ENCODE measurements at places on chromosomes 13 and 19.

DNA sequence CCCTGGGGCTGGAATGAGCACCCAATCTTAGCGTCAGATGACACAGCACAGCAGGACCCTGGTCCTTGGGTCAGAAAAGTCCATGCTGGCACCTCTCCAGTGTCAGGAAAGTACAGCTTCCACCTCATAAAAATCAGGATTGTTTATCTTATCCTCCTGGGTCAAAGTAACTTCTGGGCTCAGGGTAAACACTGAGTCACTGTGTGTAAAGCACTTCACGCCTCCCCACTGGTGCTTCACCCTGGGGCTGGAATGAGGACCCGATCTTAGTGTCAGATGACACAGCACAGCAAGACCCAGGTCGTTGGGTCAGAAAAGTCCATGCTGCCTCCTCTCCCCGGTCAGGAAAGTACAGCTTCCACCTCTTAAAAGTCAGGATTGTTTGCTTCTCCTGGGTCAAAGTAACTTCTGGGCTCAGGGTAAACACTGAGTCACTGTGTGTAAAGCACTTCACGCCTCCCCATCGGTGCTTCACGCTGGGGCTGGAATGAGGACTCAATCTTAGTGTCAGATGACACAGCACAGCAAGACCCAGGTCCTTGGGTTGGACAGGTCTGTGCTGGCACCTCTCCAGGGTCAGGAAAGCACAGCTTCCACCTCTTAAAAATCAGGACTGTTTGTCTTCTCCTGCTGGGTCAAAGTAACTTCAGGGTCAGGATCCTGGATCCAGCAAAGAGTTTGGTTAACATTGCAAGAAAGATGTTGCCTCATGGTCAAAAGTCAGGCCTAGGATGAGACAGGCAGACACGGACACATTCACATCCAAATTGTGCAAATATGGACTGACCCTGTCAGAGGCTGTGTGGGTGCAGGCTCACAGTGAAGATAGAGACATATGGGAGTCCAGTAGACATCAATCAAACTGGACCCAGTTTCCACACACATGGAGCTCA lies 39.2 kb upstream of the CYP2A7 start:
- no peak for DNase-seq

- no peak for DNase-seq
Measured at GRCh38 chr13:40031031-40031430, 375.6 kb downstream of the COG6 start.

- DNase-seq = no peak
Measured at GRCh38 chr19:12790628-12791344, 500 bp upstream of the JUNB start.

DNA sequence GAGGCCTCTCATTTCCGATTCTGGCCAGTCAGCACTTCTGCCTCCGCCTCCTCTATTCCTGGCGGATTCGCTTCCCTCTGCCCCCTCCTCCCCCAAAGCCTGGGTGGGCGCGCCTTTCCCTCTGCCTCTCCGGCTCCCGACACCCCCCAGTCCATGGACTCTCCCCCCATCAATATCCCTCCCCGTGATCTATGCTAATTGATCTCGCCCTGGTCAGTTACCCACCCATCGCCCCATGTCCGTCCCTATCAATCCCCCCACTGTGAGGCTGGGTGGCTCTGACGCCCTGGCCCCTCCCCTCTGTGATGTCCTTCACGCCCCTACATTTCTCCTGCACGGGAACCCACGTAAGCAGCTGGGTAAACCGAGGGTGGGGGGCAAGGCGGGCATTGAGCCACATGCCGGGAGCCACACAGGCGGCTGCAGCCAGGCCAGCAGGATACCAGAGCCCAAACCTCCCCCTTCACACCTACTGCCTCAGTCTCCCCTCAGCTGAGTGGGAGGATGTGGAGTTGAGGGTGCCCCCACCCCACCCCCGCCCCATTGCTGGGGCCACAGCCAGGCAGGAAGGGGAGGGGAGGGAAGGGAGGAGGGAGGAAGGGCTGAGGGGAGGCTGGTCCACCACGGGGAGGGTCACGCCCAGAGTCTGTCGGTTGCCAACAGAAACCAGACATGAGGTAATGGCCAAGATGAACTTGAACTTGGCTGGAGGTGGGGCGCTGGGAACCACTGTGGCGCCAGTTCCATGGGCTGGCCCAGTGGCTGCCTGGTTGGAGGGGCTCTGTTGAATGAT lies 21.0 kb downstream of the SMIM24 start:
- DNase-seq = peak; percentile 35

GRCh38 chr19:50921426-50922316 lies 10.5 kb upstream of the KLK4 start:
- DNase-seq = no peak

- DNase-seq = no peak
Measured at GRCh38 chr13:27037571-27037970, 134.0 kb downstream of the USP12 start.
